ENCODE measurements at places on chromosomes 2 and 18.

- DNase-seq: no peak
Observed at GRCh38 chr2:220188031-220188430, 560.6 kb downstream of the SLC4A3 start.

DNA sequence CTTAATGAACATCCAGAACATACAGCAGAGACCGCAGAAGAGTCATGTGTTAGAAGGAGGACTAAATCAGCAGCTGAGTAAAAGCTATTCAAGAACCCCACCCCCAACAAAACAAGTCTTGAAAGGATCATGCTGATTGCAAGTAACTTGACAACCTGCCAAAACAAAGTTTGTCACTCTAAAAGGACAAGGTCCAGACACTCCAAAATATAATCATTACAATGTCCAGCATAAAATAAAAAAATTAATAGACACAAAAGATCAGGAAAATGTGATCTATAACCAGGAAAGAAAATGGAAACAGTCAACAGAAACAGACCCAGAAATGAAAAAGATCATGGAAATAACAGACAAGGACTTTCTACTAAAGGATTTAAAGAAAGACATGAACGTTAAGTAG lies 28.5 kb downstream of the CCDC88A start:
- no peak for DNase-seq

DNA sequence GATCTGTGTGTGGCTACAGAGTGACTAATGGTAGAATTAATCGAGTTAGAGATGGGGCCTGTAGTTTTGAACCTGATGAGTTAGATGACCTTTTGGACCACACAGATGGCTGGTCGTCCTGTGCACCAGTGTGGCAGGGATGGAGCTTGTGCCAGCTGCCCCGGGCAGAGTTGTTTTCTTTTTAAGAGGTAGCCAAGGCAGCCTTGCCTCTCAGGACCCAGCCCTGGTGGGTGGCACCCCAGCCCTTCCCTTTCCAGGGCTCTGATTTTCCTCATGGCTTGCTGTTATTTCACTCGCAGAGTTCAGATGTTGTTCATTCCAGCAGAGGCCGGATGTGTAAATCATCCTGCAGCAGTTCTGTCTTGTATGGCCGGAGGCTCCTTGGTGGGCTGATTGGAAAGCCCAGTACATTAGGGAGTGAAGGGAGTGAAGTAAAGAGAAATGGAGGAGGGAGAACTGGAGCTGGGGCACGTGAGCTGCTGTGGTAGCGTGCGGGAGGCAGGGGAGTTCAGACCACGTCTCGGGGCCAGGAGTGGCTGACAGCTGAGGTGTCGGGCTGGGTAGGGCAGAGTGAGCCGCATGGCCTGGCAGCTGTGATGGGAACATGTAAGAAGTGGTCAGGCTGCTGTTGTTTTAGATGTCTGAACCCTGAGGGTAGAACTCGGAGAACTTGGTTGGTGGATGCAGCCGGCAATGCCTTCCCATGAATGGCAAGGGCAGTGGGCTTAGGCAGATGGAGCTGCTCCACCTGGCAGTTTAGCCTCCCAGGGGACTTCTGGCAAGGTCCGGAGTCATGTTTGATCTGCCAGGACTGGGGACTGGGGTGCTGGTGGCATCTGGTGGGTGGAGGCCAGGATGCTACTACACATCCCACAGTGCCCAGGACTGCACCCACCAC lies 28.8 kb downstream of the ASAP2 start:
- no peak for DNase-seq

- no peak for DNase-seq
Observed at GRCh38 chr2:144208924-144209323, 311.0 kb downstream of the ZEB2 start.

GRCh38 chr2:120430957-120431356 lies 85.0 kb downstream of the INHBB start:
- DNase-seq: no peak

- DNase-seq: no peak
Observed at GRCh38 chr18:37872562-37872961, 307.0 kb upstream of the CELF4 start.

- no peak for DNase-seq
Observed at GRCh38 chr18:48201337-48202005, 207.7 kb downstream of the ZBTB7C start.

All from NT2/D1 (cell line).